Iris pigment epithelial cell (primary cell): ENCODE measurements at places on chromosomes 2 and 18.

GRCh38 chr2:65392609-65393008, 39.8 kb downstream of the SPRED2 start:
- DNase-seq: no peak

DNA sequence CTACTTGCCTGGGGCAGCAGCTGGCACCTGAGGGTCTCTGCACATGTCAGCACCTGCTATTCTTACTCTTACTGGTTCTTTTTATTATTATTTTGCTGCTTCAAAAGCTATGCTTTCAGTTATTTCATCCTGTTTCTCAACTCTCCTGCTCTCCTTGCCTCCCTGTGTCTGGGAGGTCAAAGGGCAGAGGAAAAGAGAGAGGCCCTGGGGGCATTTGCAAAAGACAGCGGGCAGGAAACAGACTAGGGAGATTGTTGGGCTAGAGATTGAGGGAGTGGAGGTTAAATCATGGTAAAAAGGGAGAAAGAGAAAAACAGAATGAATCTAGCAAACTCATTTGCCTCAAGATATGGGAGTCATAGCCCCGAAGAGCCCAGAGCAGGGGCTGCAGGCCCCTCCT, 21.1 kb upstream of the RPL31 start:
- no peak for DNase-seq

DNA sequence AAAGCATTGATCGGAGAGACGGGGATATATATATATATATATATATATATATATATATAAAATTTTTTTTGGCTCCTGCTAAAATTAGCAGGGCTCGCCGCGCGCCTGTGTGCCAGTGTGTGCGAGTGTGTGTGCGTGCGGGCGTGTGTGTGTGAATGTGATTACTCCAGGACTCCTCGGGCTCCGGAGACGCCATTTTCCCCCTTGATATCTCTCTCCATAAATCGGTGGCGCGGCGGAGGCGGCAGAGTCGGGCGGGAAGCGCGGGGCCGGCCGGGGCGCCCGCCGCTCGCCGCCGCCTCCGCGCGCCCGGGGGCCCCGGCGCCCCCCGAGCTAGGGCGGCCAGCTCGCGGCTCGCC, 795 bp upstream of the SETBP1 start:
- DNase-seq: peak; percentile 31

DNA sequence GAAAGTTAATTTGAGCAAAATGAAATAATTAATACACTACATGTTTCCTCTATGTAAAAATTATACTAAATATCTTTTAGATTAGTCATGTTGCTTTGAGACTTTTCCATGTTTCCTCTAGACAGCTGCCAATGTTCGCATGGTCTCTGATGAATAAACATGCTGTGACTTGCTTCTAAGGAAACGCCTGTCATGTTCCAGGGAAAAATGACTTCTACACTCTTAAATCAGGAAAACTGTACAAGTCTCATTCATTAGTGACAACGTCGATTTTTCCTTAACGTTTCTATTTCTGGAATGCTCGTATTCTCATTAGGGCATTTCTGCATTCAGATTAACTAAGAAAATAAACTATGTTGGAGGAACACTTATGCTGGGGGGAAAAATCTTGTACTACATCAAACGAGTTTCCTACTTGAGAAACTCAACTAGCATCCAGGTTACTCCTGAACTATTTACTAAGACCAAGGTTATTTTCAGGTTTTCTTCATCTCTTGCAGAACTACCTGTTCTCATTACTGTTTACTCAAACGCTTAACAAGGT, 1.6 kb downstream of the COBLL1 start:
- peak; percentile 67 for DNase-seq

DNA sequence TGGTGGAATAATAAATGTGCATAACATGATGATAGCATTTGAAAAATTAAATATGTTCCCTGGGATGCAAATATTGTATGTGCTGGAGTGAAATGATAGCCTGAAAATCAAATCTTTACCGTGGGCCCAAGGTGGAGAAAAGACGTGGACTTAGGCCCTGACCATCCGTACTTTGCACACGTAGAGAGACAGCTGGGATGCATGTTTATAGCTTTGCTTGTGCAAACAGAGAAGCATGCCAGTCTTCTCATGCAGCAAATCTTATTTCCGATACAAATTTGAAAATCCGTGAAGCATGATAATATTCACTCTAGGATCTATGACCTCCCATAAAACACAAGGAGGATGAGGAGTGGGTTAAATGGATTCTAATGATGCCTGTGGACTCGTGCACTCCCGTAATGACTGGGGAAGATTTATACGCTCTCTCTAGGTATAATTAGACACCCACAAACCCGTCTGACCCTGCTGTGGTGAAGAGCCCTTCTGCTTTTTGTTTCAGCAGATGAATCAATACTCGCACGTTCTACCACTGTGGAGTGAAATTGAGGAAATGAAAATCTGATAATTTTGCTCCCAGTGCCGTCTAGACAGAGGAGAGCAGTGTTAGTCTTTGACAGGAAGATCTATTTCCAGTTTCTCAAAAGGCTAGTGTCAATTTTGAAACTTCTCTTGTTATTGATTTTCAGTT, 810.3 kb upstream of the SALL3 start:
- DNase-seq: no peak

DNA sequence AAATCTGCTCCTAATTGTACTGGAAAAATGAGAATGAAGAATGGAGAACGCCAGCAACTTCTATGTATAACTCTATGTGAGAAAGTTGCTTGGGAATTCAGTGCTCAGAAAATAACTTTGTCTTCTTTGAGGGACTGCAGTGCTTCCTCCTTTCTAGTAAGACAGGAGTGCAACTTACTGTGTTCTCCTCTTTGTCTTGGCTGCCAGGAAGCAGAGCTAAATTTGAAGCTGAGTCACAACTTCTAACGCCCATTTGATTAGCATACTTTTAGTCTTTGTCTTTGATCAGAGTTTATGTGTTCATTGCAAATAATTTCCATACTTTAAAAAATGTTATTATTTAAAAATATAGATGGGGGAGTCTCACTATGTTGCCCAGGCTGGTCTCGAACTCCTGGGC, 6.6 kb downstream of the ARHGAP25 start:
- peak; percentile 23 for DNase-seq

GRCh38 chr2:232890896-232891601, 21.0 kb downstream of the SNORC start:
- peak; percentile 35 for DNase-seq

GRCh38 chr2:113274432-113274831, 4.3 kb downstream of the PAX8 start:
- DNase-seq: no peak

GRCh38 chr2:232957657-232958090, 55.4 kb downstream of the NGEF start:
- no peak for DNase-seq

DNA sequence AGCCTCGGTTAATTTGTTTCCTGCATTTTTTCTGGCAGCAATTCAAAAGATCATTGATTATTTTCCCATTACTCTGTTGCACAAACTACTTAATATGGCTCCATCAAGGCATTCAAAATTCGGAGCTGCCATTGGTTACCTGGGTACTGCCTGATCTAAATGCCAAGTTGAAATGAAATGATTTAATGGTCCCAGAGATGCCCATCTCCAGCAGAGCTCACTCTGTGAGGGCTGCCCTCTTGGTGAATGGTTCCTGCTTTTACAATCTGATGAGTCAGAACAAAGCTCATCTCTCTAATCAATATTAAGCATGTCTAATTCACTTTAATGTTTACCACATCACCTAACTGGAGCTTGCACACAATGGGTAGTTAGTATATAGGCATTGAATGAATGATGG, 126.1 kb downstream of the CTNNA2 start:
- no peak for DNase-seq

DNA sequence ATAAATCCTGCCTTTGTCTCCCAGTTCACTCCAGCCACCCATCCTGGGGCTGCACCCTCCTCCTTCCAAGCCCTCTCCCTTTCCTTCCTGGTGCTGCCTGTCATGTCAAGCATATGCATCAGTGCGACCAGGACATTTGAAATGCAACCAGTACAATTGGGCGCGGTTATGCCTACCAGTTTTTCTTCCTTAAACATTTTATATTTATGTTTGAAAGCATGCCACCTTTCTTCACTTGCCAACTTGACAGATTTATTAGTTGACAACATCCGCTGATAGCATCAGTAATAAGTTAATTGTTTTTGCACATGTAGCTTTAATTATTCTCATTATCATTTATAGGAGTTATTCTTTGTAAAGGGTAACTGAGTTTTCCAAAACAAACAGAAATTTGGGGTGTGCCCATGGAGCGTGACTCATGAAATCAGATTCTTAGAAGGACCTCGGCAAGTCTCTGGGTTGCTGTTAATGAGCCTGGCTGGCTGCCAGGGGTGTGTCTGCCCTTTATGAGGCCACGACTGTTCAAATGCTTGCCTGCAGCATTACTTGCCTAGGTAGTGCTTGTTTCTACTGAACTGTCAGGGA, 32.8 kb upstream of the IL1B start:
- DNase-seq: peak; percentile 39

DNA sequence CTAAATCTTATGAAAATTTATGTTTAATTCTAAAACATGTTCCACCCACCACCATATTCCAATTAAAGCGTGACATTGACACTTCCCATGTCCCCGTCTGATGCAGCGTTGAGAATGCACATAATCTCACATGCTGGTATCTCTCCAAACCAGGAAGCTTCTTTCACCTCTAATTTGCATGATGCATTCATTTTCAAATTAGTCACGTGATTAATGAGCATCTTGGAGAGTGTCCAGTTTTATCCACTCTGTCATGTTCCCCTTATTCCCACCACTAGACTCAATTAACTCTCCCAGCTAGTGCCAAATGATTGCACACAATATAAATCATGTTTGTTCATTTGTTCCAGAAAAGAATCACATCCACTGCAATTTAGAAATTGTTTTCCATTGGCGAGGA, 105.8 kb downstream of the RIT2 start:
- no peak for DNase-seq

GRCh38 chr2:38074058-38074763, 1.7 kb downstream of the CYP1B1 start:
- DNase-seq: peak; percentile 63

- peak; percentile 58 for DNase-seq
These were observed 97.9 kb upstream of the DLX2 start for GRCh38 chr2:172200495-172201085.

GRCh38 chr2:162172802-162173370, 20.8 kb upstream of the GCG start:
- no peak for DNase-seq

DNA sequence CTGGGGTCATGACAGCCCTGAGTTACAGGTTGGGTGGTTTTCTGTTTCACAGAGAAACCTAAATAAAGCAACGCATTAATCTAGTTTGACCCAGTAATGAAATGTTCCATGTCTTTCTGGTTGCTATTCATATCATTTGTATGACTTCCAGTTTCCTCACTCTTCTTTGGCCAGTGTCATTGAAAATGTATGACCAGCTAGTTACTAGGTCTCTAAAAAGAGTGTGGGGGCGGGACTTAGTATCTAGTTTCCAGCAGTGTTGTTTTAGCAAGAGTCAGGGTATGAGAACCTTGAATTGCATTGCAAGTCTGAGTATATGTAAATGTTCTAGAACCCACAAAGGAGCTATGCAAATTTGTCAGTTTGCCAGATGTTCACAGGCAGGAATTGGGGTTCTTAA, 47.7 kb downstream of the SLC9A2 start:
- no peak for DNase-seq

- DNase-seq: peak; percentile 56
These were observed 713.5 kb downstream of the LRP1B start for GRCh38 chr2:141417246-141417797.

- peak; percentile 52 for DNase-seq
These were observed 90.1 kb downstream of the DPP4 start for GRCh38 chr2:161983866-161984265.

- peak; percentile 90 for DNase-seq
These were observed 8.6 kb downstream of the CLIP4 start for GRCh38 chr2:29123617-29124349.

- DNase-seq: no peak
These were observed 381.9 kb downstream of the ZNF516 start for GRCh38 chr18:76113101-76113500.

GRCh38 chr2:239979243-239980023, 45.7 kb downstream of the NDUFA10 start:
- peak; percentile 55 for DNase-seq

- peak; percentile 29 for DNase-seq
These were observed 38.0 kb upstream of the YWHAQ start for GRCh38 chr2:9668687-9669345.

DNA sequence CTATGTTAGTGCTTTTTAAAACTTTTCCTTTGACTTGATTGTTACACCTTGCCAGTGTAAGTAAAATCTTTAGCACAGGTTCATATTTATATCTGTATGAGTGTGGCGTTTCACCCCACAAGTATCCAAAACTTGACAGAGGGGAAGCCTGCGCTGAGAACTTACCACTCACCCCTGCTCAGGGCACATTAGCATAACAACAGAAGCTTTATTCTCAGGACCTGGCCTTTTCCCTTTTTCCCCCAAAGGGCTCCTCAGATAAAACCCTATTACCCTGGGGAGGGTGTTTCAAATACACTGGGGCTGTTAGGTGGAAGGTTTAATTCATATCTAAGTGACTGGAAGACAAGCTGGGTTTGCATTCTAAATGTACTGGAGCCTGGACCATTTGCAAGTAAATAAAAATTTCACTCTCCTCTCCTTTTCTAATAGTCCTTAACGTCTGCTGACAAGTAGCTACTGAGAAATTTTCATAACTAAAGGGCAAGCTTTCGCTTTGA, 276.6 kb downstream of the RNF152 start:
- DNase-seq: no peak

DNA sequence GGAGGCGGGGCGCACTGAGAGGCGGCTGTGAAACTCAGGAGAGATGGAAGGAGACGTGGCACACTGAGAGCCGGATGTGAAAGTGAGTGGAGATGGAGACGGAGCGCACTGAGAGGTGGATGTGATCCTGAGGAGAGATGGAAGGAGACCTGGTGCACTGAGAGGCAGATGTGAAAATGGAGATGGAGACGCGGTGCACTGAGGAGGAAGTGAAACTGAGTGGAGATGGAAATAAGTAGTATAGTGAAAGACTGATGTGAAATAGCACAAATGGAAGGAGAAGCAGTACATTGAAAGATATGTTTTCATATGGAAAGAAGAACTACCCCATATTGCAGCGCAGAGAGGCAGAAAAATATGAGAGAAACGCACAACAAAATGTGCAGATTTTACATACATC, 281.6 kb upstream of the RGPD4 start:
- DNase-seq: no peak

- peak; percentile 71 for DNase-seq
These were observed 62.1 kb downstream of the LBH start for GRCh38 chr2:30293303-30293921.

GRCh38 chr18:57533006-57533867, 53.3 kb downstream of the FECH start:
- peak; percentile 14 for DNase-seq

DNA sequence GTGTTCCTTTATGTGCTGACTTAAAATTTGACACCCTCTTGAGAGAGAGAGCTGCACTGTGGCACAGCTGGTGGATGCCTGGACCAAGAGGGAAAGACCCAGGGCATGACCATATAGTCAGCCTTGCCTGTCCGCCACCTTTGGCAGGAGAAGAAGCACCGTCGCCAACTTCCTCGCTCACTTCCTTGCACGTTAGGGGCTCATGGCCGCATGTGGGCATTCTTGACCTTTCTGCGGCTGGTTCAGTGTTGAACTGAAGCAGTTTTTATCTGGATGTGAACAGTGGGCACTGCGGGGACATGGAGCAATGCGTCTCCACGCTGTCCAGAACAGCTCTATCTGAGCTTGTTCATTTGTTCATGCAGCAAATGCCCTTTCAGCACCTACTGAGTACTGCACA, 66.9 kb downstream of the TRAPPC12 start:
- no peak for DNase-seq

GRCh38 chr2:11228692-11229091, 73.4 kb downstream of the SLC66A3 start:
- no peak for DNase-seq
